Endothelial cell (in vitro differentiated cells): ENCODE measurements at places on chromosomes 7 and 10.

- DNase-seq = no peak
These were observed 41.3 kb upstream of the TES start for GRCh38 chr7:116169060-116169459.

DNA sequence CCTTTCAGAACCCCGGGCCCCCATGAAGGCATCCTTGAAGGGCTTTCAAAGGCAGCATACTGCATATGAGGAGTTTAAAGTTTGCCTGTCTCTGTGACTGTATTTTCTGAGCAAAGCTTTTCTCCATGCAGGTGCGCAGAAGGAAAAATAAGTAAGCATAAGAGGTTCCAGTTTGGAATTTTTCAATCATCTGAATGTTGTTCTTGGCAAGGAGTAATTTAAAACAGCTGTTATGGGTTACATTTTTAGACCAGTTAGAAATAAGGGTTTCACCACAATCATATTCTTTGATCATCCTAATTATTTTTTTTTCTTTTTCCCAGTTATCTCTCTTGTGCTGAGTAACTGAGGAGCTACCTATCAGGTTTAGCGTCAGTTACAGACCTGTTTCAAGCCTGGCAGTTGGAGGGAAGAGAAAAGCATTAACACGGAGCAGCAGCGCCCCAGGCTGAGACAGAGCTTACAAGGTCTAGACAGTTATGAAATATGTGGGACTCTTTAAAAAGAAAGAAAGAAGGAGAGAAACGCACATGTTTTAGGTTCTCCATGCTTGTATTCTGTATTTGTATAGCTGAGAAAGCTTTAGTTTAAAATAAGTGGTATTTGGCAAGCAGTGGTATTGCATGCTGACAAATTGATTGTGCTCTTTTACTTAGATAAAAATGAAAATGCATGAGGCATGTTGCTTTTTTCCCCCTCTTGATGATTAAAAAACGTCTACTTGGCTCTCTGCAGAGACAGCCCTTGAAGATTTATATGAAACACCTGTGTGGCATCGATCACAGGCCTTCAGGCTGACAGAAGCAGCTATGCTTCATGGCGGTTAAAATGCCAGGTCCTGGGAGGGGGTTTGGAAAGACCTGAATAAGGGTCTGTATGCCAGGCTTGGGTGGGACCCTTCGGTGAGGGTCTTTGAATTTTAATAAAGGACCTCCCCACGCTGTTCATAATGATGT is 157.6 kb downstream of the GRK5 start:
- no peak for DNase-seq

DNA sequence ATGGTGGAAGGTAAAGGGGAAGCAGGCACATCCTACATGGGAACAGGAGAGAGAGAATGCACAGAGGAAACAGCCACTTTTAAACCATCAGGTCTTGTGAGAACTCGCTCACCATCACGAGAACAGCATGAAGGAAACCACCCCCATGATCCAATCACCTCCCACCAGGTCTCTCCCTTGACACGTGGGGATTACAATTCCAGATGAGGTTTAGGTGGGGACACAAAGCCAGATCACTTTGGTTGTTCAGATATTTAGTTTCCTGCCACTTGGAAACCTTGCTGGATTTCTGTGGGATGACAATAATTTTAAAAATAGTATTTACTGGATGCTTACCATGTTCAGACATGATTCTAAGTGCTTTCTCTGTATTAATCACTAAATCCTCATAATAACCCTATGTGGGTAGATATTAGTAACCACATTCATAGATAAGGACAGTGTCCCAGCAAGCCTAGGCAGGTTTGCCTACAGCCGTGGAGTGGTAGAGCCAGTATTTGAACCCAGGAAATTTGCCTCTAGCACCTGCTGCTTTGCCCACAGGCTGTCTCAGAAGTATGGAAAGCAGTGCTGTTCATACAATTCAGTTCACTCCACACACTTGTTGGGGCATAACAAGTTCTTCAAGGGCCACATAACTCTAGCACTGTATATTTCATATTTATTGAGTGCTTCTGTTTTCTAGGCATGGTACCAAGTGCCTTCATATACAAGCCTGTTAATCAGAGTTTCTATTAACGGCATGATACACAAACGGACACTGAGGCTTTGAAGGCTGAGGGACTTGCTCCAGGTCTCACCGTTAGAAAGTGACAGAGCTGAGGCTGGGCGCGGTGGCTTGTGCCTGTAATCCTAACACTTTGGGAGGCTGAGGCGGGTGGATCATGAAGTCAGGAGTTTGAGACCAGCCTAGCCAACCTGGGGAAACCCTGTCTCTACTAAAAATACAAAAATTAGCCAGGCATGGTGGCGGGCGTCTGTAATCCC is 8.3 kb downstream of the TLL2 start:
- DNase-seq = no peak

GRCh38 chr10:22693371-22693784 is 21.0 kb downstream of the PIP4K2A start:
- DNase-seq = no peak

DNA sequence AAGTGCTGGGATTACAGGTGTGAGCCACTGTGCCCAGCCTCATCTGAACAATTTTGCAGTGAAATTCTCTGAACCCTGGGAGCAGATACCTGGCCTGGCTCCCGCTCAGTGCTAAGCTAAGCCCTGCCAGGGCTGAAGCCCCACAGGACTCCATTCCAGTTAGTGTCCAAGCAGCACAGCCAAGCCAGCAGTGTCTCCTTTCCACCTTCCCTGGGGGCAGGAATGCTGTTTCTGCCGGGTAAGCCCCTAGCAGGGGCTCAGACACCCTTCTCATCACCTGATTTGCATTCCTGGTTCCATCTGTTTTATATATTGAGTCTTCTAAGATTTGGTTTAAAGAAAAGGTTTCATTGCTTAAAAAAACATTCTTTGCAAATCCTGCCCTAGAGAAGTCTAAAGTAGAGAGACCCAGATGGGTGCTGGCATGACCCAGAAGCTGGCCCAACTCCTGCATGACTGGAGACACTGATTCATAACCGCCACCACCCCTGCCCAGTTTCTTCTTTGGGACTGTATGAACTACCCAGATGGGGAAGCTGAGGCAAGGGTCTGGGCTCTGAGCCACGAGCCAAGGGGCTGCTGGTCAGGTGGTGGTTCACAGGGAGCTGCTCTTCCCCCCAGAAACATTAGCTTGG is 14.0 kb downstream of the SLC13A4 start:
- no peak for DNase-seq

- peak; percentile 1 for DNase-seq
These were observed 308.4 kb downstream of the RPS24 start for GRCh38 chr10:78341953-78342614.

GRCh38 chr7:17371671-17372524 is 73.4 kb downstream of the AHR start:
- no peak for DNase-seq

GRCh38 chr10:90148116-90148855 is 446.9 kb downstream of the KIF20B start:
- DNase-seq = peak; percentile 11

DNA sequence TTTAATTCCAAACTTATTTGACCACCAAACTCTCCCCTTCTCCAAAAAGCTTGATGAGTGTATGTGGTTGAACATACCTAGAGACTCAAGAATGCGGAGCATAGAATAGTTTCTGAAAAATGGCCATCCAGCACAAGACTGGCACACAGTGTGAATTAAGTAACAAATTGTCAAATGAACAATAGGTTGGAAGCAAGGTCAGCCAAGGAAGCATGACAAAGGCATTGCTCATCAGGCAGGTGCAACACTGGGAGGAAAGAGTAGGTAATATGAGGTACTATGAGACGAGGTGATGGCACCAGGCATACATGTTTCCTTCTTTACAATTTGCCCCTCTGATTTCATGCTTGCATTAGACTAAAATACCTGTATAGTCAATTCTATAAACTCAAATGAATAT is 73.7 kb downstream of the DKK1 start:
- DNase-seq = no peak

DNA sequence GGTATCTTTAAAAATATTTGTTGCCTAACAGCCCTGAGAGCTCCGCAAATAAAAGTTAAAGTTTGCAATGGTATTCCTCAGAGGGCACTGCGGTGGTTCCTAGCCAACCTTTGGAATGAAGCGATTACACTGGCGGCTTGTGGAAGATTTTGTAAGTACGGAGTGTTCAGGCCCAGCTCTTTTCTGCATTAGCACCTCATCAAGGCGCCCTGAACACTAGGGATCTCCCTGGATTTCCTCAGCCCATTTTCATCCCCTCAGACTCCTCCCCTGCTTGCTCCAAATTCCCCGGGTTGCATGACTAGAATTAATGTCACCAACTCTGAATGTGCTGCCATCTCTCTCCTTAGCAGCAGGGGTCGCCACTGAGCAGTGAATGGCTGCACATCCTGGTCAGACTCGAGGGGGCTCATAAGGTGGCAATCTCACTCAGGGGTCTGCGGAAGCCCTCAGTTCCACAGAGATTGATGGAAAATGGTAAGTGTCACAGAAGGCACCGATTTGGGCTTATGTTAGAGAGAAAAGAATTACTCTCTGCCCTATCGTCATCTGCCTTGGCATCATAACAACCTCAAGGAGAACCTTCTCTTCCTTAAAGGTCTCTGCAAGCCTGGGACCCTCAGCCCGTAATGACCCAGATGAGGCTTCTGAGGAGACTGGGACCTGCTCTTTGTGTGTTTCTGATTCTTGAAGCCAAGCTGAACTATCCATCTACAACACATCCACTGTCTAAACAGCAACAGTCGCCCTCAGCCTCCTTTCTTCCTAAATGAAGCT is 262.8 kb upstream of the AOAH start:
- peak; percentile 81 for DNase-seq

DNA sequence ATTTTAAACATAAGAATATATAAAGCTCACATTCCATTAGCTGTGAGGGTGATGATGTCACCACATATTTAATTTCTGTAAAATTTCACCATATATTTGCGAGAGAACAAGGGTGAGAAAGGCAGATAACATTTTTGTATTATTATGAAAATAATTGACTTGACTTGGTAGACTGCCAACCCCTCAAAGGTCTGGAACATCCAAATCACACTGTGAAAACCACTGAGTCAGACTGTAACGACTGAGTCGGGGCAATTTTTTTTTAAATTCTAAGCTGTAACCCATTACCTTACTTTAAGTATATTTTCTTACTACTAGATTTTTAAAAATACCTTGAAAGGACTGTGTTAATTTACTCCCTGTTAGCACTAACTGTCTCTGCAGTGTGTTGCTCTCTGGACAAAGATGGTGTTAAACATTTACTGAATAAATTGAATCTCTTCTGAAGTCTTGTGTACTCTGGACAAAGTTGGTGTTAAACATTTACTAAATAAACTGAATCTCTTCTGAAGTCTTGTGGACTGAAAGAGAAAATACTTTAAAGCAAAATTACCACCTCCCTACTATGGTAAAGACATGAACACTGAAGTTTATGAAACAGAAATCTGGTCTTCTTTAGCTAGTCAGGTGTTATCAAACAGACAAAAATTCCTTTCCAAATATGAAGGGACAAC is 14.1 kb downstream of the PDZD8 start:
- DNase-seq = no peak

GRCh38 chr10:116138897-116139296 is 134.1 kb downstream of the GFRA1 start:
- DNase-seq = no peak

DNA sequence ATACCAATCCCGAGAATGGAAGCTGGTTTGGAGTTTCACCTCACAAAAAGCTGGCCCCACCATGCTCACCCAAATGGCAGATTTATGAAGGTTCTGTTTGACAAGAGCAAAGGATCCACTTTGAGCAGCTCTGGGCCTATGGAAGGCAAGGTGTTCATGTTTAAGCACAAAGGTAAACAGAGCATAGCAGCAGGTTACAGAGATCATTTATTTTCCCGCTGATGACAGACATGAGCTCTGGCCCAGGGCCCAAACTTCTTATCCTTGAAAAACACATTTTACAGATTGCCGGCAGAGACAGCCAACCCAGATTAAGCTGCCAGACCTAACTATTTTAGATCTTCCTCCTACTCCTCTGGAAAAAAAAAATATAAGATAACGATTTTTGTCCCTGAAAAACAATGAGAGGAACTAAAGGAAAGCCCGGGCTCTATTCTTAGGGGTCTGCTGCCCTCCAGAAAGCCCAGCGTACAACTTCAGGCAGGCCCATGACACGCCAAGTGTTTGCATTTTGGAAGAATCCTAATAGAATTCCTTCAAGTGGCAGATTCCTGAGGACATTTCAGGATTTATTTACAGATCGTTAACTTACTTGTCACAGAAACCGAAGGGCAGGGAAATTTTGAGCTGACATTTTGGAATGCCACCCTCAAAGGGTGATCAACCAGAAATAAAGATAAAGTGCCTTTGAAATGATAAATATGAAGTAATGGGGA is 40.0 kb downstream of the SYPL1 start:
- DNase-seq = no peak

- no peak for DNase-seq
These were observed at the start of gene HOXA3 for GRCh38 chr7:27151931-27152815. HOXA3 (minus strand) TSS chr7:27152583; CDS start chr7:27110640, 41,943 bp downstream.

GRCh38 chr10:105742184-105742583 is 1101.1 kb downstream of the SORCS3 start:
- DNase-seq = no peak

- no peak for DNase-seq
These were observed 20.1 kb downstream of the ITGB1 start for GRCh38 chr10:32937911-32938424.

DNA sequence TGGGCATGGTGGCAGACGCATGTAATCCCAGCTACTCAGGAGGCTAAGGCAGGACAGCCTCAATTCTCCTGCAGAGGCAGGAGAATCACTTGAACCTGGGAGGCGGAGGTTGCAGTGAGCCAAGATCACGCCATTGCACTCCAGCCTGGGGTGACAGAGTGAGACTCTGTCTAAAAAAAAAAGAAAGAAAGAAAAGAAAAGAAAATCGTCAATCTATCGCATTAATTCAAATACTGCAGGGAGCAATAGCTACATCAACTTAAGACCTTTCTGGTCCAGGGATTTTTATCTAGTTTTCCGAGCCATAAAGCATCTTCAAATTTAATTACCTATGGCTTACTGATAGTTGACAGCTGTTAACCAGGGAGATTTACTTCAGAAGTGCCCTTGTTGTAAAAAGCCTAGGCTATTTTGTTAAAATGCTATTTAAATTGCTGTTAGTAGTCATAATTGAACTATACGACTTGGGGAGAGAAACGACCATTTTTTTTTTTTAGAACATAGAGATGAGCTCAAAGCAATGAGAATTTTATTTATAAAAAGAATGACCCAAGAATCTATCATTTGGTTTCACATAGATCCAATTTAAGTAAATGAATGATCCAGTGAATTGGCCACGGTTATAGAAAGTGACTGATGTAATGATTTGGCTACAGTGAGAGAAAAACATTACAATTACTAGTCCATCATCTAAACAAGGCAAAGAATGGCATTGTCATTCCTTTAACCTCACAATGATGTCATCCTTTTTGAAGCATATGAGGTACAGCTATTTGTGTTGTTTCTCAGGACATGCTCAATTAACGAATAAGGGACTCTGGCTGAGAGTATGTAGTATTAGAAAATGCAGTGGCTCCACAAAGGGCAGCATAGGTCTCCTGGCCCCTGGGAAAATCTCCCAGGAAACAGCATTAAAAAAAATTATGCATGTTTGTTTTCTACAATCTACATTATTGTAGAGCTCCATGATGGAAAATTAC is 85.3 kb downstream of the SEMA3C start:
- no peak for DNase-seq
